Mucosa of gallbladder (tissue), 1 donor: ENCODE measurements at places on chromosomes 11 and 22.

DNA sequence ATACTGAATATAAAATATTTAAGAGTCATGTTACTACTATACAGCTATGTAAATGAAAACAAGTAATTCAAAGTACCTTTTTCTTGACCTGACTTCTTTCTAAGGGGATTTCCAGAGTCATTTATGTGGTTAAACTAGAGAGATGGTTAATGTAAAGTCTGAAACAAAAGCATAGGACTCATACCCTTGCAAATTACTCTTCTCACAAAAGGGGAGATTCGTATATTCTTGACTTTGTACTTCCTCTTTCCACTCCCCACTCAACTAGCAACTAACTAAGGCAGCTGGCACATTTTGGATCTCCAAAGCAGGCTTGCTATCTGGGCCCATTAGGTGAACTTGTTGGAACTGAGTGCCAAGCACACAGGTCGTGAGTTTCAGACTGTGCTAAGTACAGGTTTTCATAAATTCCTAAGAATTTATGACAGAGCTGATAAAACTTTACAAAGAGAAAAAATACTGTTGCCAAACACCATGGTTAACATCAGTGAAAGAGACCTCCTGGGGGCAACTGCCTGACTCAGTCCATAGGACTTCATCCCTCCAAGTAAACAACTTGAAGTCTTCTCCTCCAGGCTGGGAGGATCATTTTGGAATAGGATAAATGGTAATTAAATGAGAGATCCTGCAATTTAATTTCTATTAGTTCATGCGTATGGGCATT is 77.0 kb upstream of the DDI1 start:
- DNase-seq, result no peak

GRCh38 chr11:11306855-11307254 is 46.2 kb downstream of the CSNK2A3 start:
- DNase-seq, result no peak

GRCh38 chr11:77589181-77589520 is 602 bp upstream of the AQP11 start:
- DNase-seq, result no peak

DNA sequence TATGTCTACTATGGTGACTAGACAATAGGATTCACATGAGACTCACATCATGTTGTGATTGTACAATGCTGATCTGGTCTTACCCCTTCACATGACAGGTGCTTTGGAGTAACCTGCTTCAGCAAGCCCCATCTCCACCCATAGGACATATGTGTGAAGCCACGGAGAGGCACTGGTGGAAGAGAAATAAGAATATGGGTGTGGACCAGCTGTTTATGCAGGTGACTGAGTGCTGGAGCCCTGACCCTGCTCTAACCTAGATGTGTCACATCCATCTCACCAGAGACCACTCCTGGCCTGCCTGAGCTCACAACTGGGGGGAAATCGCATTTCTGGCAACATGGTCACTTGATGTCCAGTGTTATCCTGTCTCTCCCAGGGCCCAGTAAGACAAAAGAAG is 119.7 kb downstream of the GGTLC2 start:
- no peak for DNase-seq

GRCh38 chr11:22273781-22274180 is 64.4 kb upstream of the SLC17A6 start:
- DNase-seq, result no peak
